ENCODE measurements at places on chromosomes 7 and 10. TPM values are rescaled to one million over a fixed set of nuclear protein-coding genes. Genes with fewer than 3 reads are reported as not detected.

The EIF4H gene
- total RNA-seq, result 367 TPM

- H3K27ac ChIP-seq, result no peak overlapping the region
- DNase-seq, result no peak
- H3K27me3 ChIP-seq, result no peaks in the 10 kb centered on the region
- no peak overlapping the region for H3K4me3 ChIP-seq
- peaks cover 15% of the 10 kb centered on the region for H3K4me1 ChIP-seq
- H3K36me3 ChIP-seq, result no peaks in the 10 kb centered on the region
These were observed 86.2 kb upstream of the AOAH start for GRCh38 chr7:36810489-36810888.

DNA sequence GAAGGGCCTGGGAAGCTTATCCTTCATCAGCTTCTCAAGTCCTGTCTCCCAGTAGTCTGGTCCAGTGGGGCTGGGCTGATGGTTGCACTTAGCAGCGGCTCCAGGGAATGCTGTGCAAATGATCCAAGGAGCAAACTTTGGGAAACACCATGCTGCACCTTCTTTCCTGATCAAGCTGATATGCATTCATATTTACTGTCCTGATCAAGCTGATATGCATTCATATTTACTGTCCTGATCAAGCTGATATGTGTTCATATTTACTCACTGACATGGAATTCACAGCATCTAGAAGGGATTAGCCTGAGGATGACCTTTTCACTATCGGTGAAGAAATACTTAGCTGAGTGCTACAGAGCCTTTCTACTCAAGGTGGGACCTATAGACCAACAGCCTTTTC lies 330.7 kb downstream of the BMPER start:
- no peaks in the 10 kb centered on the region for H3K27me3 ChIP-seq
- no peak overlapping the region for H3K27ac ChIP-seq
- H3K36me3 ChIP-seq, result no peaks in the 10 kb centered on the region
- no peaks in the 10 kb centered on the region for H3K4me1 ChIP-seq
- no peak overlapping the region for H3K4me3 ChIP-seq

DNA sequence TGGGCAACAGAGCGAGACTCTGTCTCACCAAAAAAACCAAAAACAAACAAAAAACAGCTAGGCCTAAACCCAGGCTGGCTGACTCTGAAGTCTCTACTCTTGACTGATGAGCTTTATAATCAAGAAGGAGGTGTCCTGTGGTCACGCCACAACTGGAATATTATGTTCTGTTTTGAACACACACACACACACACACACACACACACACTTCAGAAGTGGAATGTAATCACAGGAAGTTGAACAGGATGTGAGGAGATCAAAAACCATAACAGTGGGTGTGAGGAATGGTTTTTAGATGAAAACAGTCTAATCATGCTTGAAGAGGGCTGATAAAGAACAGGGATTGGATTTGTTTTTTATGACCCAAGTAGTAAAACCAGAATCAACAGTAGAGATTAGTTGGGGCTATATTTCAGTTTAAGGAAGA lies 51.1 kb upstream of the IL6 start:
- peaks cover 84% of the 10 kb centered on the region for H3K4me1 ChIP-seq
- H3K27ac ChIP-seq, result peak overlapping the region; percentile 54
- peaks cover 2% of the 10 kb centered on the region for H3K27me3 ChIP-seq
- no peak overlapping the region for H3K4me3 ChIP-seq

The CYP26C1 gene
- not detected for total RNA-seq

GRCh38 chr10:44985175-44985681 lies 6.6 kb upstream of the DEPP1 start:
- no peaks in the 10 kb centered on the region for H3K36me3 ChIP-seq
- H3K4me1 ChIP-seq, result peaks cover 15% of the 10 kb centered on the region
- H3K27ac ChIP-seq, result no peak overlapping the region
- no peak overlapping the region for H3K4me3 ChIP-seq
- DNase-seq, result no peak
- peaks cover 16% of the 10 kb centered on the region for H3K27me3 ChIP-seq

DNA sequence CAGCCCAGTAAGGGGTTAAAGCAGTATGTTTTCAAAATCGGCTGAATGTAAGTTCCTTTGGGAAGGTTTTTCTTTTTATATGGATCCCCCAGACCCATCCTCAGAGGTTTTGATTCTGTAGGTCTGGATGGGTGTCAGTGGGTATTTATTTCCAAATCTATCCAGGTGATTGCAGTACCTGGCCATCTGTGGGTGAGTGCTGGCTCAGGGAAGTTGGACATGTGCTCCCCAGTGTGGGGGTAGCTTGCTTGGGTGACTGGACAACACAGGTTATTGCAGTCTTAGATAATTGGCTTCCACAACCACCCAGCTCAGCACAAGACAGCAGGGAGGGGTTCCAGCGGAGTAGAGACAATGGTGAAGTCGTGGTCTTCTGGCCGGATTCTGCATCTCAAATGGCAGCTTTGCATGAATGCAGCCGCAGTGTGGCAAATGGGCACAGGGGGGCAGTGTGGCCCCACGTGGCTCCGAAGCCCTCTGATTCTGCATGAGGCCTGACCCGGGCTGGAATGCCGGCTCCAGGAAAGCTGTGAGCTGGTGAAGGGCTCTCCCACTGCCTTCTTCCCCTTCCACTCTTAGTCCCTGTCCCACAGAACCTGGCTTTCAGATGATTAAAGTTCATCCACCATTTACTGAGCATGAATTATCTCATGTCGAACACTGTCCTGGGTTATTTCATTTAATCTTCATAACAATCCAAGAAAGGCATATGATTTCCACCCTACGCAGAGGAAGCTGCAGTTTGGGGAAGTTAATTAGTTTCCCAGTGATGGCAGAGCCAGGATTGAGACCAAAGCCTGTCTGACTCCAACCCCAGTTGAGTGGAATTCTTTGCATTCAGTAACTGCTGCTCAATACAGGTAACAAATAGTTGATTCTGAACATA lies 64.5 kb upstream of the SYPL1 start:
- H3K27ac ChIP-seq, result no peak overlapping the region
- no peak overlapping the region for H3K4me3 ChIP-seq
- DNase-seq, result peak; percentile 56
- H3K4me1 ChIP-seq, result peaks cover 5% of the 10 kb centered on the region
- H3K27me3 ChIP-seq, result peaks cover 21% of the 10 kb centered on the region

DNA sequence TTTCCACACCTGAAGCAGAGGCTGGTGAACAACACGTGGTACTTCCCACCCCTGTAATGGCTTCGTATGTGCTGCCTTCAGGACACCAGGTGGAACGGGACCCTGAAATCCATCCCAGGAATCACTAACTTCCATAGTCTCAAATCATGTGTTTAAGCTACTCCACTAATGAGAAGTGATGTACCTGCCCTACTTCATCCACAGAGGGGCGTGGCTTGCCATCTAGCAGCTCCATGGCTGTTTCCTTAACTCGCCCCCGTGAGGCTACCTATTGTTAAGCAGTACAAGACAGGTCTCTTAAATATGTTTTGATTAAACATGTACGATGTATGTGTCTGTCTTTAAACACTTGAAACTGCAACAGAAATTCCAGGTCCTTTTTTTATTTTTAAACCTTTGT lies 31.8 kb downstream of the ARL3 start:
- no peaks in the 10 kb centered on the region for H3K27me3 ChIP-seq
- peak overlapping the region; percentile 43 for H3K27ac ChIP-seq
- H3K4me3 ChIP-seq, result no peak overlapping the region
- DNase-seq, result no peak

DNA sequence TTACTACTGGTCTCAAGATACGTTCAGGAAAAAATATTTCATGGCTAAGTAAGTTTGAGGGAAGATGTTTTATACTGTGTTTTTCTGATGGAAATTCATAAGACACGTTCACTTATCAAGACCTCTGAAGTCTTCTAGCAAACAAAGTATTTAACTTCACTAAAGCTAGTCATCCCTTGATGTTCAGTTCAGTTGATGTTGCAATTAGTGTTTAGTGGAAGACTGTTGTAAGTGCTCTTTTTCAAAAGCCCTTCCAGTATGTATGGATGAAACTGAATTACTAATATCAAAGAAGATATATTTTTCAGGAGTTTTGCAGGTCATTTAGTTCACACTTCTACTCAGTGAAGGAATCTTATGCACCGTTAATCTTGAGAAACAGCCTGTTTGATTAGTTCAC lies 25.1 kb downstream of the CUL1 start:
- DNase-seq, result no peak
- H3K4me3 ChIP-seq, result no peak overlapping the region
- H3K4me1 ChIP-seq, result peaks cover 68% of the 10 kb centered on the region
- no peak overlapping the region for H3K27ac ChIP-seq
- no peaks in the 10 kb centered on the region for H3K27me3 ChIP-seq

The RARRES2 gene
- total RNA-seq, result not detected

- H3K4me1 ChIP-seq, result peaks cover 26% of the 10 kb centered on the region
- no peak overlapping the region for H3K4me3 ChIP-seq
- DNase-seq, result no peak
- no peaks in the 10 kb centered on the region for H3K27me3 ChIP-seq
These were observed 142.1 kb downstream of the SND1 start for GRCh38 chr7:127794136-127794535.

DNA sequence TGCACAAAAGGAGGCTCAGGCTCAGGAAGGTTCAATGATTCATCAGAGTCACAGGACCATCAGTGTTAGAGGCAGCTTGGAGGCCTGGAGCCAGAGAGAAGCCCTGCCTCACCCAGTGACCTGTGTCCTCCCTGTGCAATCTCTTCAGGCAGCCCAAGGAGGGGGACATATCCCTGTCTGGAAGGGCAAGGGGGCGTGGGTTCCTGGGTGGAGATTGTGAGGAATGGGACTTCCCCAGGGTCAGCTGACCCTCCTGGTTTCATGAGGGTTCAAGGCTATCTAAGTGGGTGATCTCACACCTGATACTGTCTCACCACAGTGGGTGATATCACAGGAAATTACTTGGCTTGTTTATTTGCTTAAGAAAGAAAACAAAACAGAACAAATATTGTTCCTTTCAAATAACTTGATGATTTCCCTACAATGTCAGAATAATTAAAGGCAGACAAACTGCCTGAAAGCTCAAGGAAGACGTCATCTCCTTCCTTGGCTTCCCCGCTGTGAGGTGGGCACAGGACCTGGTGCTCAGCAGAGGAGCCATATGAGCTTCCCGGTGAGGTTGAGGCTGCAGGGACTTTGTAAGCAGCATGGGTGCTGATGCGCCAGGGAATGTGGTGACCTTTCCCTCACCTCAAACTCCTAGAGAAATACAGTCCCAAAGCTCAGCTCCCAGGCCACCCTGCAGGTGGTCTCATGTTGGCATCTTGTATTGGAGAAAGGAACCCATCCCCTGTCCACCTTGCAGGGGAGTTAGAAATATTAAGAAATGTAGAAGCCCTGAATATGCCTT lies 763.2 kb downstream of the GRID1 start:
- H3K27me3 ChIP-seq, result peaks cover 10% of the 10 kb centered on the region
- H3K27ac ChIP-seq, result no peak overlapping the region
- H3K36me3 ChIP-seq, result no peaks in the 10 kb centered on the region

The PIK3AP1 gene
- total RNA-seq, result 12.4 TPM

The TRIM50 gene
- not detected for total RNA-seq

DNA sequence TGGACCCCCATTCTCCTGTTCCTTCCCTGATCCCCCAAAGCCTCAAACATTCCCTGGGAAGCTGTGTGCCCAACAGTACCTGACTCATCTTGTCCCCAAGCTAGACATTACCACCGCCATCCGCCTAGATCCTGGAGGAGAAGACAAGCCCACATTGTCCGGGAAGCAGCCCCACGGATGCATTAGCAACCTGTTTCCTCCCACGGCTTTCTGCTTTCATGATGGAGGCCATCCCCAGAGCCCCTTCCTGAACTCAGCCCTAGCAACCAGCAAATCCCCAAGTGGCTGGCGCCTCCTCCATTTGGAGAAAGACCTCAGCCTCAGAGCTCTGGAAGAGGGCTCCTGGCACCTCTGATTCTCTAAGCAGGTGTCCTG lies 2.3 kb upstream of the SLC29A3 start:
- peaks cover 6% of the 10 kb centered on the region for H3K27me3 ChIP-seq
- peaks cover 33% of the 10 kb centered on the region for H3K4me1 ChIP-seq
- no peak for DNase-seq
- no peaks in the 10 kb centered on the region for H3K36me3 ChIP-seq
- no peak overlapping the region for H3K4me3 ChIP-seq

DNA sequence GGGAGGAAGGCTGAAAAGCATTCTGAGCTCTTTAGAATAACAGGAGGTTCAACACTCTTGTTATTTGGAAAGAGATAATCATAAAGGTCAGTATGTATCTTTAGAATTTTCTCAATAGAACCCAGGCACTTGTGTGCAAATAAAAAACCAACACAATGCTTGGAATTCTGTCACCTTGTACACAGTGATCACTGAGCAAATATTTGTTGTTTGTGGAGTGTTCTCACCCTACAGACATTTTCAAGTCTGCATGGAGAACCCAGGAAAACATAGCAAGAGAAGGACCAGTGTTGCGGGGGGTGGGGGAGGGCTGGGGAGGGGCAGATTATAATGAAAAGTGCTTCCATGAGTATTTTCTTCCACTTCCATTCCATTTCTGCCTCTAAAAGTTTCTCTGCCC lies 87.4 kb downstream of the FAM107B start:
- no peak overlapping the region for H3K27ac ChIP-seq
- no peaks in the 10 kb centered on the region for H3K36me3 ChIP-seq
- no peaks in the 10 kb centered on the region for H3K27me3 ChIP-seq
- no peak for DNase-seq

The FRAT2 gene
- 10.6 TPM for total RNA-seq

DNA sequence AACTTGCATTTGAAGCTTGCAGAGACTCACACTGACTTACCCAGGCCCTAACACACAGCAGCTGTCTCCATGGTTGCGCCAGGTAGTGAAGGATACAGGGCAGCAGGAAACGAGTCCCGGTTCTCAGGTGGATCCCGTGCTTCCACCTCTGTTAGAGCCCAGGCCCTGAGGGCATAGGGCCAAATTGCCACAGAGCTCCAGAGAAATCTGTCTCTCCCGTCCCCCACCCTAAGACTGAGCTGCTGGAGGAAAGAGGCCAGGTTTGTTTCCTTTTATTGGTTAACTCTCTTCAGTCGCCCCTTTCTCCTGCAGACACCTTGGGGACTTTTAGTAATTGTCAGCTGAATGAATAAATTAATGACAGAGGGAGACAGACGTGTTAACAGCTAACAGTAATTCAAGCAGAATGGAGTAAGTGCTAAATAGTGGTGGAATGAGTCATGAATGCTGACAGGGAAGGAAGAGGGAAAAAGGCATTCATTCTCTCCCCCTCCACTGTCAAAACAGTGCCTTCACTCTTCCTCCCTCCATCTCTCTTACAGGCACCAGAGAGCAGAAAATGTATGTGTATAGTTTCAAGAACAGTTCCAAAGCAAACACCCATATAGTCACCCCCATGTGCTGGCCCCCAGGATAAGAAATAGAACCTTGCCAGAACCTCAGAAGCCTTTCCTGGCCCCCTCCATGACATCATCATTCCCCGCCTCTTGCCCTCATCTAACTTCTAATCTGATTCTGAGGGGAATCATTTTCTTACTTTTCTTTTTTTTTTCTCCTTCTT lies 16.8 kb upstream of the DLG5 start:
- H3K27me3 ChIP-seq, result peaks cover 2% of the 10 kb centered on the region
- DNase-seq, result no peak
- H3K4me1 ChIP-seq, result no peaks in the 10 kb centered on the region
- no peaks in the 10 kb centered on the region for H3K36me3 ChIP-seq
- no peak overlapping the region for H3K4me3 ChIP-seq

GRCh38 chr7:78684201-78684600 lies 769.3 kb downstream of the MAGI2 start:
- H3K4me1 ChIP-seq, result no peaks in the 10 kb centered on the region
- no peaks in the 10 kb centered on the region for H3K27me3 ChIP-seq
- H3K27ac ChIP-seq, result no peak overlapping the region
- H3K36me3 ChIP-seq, result no peaks in the 10 kb centered on the region
- no peak for DNase-seq
- H3K4me3 ChIP-seq, result no peak overlapping the region
